ENCODE measurements at places on chromosomes 12 and 14.
A peak's percentile ranks its signal among the peaks of the same experiment; 100 is the strongest.

- no peak for DNase-seq
Measured at GRCh38 chr14:72644758-72645489, 249.0 kb downstream of the DPF3 start.

DNA sequence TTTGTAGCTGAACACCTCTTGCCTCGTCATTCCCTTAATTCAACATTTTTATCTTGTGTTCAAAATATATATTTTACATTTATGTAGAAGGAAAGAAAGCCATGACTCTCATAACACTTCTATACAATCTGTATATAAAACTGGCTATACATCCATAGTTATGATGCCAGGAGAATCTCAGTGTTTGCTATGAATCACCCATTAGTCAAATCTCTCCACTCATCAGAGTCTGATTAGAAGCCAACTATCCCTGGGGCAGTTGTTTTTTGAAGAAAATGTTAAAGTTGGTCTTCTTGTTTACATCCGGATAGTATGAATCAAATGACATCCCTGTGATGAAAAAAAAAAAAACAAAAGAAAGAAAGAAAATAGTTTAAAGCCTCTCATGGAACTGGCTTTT lies 503.9 kb downstream of the NELL2 start:
- no peak for DNase-seq

DNA sequence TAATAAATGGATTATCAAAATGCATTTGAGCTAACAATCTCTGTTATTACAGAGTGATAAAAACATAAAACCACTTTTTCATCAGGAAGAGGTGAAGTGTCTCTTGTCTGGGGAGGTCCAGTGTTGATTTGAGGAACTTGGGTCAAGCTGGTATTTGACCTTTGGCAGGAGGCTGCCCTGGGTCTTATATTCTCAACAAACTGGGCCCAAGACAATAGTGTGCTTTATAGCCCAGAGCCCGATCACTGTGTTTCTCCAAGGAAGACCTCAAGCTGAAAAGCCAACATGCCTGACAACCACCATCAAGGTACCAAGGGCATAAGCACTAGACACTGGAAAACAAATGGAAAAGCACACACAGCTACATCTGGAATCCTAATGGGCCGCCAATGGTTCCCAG lies 137.0 kb downstream of the SLC25A21 start:
- DNase-seq = no peak

- DNase-seq = no peak
Measured at GRCh38 chr12:68234140-68234539, 8.5 kb upstream of the IL26 start.

- no peak for DNase-seq
Measured at GRCh38 chr12:105015543-105015942, 29.4 kb downstream of the NOPCHAP1 start.

DNA sequence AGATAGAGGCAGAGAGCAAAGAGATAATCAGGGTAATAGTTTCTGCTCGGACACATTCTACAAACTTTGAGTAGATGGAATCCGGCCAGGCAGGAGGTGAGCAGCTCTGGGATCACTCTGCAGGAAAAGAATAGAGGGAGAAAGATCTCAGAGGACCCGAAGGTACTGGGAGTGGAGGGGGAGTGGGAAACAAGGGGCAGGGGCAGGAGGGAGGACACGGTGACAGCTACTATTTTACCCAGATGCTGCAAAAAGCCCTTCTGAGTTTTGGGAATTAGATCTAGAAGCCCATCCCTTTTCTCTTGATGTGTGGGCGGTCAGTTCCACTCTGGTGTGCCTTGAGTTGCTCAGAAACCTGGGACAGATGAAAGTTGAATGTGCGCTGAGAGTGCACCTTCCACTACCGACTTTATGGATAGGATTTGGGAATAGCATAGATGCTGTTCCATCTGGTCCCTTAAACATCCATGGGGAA lies 556 bp downstream of the GPRC5A start:
- no peak for DNase-seq

DNA sequence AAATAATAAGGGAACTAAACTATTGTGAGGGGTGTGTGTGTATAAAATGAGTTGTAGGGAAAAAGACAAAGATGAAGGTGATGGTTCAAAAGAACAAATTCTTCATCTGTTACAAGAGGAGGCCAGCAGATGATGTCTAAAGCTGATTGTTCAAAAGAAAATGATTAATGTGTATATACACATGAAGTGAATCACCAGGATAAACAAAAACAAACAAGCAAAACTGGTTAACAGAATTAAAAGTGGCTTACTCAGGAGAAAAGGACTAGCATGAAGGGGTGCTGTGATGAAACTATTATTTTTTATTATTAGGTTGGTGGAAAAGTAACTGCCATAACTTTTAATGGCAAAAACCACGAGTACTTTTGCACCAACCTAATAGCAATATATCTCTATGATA lies 348.4 kb downstream of the BCL11B start:
- DNase-seq = no peak

GRCh38 chr12:108239378-108239777 lies 99.7 kb downstream of the CMKLR1 start:
- DNase-seq = no peak

DNA sequence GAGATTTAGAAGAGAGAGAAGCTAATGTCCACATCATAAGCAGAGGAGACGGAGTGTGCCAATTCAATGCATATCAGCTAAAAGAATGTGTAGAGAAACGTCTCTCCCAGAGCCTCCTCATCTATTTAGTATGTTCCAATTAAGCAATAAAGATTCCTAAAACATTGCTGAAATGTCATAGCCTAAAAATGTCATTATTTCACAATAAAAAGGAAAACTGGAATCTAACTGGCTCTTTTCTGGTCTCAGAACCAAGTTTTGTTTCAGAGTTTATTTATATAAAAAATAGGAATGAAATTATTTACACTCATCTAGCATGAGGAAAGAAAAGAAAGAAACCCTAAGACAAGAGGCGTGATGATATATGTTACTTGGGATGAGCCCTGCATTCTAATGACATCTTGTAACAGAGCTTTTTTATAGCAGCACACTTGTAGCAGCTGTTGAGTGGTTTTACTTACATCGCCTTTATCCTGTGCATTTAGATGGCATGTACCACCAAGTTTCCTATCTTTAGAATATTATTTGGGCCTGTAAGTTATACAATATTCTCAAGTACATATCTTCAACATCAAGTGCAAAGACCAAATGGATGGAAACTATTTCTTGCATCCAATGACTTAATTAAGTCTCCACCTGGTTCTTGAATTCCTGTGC lies 266.3 kb upstream of the PRKD1 start:
- DNase-seq = no peak

DNA sequence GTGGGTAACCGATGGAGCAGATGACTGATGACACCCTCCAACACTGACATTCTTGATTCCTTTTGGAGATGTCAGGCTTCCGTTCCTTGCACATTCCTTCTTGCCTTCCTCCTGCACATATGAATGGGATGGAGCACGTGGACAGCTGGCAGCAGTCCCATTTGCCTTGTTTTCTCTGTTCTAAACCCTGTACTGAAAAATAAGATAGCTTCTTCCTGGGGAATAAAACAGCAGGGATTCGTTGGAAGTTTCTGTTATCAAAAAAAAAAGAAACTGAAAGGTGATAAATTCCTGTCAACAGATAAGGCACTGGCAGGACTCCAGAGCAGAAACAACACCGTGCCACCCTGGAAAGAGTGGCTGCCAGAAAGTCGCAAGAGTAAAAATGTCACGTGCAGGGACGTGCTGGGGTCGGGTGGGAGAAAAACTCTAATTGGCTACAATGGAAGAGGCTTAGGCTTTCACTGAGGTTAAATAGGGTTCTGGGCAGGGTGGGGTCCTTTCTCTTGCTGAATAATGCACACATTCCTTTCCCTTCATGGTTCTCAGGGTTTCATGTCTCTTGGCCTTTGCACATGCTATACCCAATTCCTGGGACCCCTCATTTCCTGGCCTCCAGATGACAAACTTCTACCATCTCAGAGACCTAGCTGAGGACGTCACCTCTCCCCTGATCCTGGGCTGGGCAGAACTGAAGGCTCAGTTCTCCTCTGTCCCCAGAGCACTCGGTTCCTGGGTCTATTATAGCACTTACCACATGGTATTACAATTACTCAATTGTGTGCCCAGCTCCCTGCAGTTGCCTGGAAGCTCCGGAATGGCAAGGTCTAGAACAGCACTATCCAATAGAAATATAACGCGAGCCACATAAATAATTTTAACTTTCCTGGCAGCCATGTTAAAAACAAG lies 7.0 kb upstream of the NUAK1 start:
- no peak for DNase-seq

DNA sequence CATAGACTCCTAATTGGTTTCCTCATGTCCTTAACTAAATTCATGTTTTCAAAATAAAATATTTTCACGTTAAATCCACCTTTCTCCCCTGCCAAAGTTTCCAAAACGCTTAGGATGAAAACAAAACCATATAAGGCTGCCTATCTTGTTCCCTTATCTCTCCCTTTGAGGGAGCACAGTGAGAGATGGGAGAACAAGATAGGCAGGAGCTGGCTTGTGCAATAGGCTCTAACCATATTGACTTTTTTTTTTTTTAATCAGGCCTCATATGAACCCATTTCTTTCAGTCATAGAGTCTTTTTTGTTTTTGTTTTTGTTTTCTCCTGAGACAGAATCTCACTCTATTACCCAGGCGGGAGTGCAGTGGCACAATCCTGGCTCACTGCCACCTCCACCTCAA lies 184.9 kb downstream of the NRXN3 start:
- DNase-seq = no peak

DNA sequence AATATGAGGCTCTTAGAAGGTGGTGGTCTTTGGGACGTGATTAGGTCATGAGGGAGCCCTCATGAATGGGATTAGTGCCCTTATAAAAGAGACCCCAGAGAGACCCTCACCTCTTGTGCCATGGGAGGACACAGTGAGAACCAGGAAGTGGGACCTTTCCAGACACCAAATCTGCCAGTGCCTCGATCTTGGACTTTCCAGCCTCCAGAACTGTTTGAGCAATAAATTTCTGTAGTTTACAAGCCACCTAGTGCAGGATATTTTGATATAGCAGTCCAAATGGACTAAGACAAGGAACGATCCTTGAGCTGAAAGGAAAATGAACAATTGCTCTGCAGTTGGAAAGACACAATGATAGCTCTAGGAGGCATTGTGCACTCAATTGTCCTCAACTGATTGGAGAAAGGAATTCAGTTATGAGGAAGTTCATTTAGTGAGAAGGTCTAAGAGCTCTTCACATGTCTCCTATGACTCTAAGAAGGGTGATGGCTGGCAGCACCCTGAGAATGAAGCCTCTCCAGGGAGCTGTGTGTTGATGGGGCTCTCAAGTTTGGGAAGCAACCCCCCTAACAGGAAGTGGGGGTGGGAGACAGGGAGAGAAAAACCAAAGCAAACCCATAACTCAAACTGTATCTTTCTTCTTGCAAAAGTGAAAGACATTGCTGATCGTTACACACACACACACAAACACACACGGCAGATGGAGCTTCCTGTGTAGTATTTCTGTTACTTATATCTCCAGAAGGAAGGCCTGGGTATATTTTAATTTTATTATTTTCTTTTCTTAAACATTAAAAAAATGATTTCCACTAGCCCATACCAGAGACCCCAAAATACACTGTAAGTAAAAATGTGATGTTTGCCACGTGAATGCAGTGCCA lies 21.0 kb downstream of the CHST11 start:
- no peak for DNase-seq

- no peak for DNase-seq
Measured at GRCh38 chr14:37340353-37340752, 142.6 kb downstream of the MIPOL1 start.

- no peak for DNase-seq
Measured at GRCh38 chr12:13275241-13276085, 78.9 kb downstream of the EMP1 start.

- no peak for DNase-seq
Measured at GRCh38 chr12:81089412-81089811, 11.5 kb downstream of the ACSS3 start.

DNA sequence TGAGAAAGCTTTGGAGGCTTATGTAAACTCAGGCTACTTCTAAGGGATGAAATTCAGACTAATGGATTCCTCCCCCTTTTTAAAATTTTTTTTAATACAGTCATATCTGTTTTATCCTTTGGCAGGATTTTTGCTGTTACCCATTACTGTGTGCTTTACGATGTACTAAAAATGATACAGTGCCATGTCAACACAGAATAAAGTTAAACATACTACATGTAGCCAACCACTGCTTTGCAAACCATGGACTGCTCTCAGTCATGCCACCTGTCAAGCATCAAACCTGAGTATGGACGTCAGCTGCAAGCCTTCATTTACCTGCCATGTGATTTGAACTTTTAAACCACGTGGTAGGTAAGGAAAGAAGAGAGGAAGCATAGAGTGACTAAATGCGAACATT lies 325.8 kb downstream of the FUT8 start:
- DNase-seq = no peak

DNA sequence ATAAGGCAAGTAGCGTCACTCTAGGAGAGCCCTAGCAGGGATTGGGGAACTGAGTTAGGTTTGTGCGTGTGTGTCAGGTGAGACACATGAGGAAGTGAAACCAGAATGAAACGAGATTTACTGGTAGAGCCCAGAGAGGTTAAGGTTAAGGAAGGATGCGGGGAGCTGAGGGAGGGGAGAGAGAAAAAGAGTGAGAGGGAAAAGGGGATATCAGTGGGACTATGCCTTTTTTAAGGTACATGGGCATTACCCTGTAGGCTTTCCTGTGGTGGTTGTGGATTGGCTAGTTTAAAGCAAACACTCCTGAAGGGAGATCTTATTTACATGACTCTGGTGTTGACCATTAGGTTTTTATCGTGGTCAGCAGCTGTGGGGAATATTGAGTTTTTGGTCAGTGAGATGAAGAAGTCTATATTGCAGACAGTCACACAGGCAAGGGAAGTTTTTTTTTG lies 13.9 kb downstream of the ZDHHC17 start:
- DNase-seq = peak; percentile 22

DNA sequence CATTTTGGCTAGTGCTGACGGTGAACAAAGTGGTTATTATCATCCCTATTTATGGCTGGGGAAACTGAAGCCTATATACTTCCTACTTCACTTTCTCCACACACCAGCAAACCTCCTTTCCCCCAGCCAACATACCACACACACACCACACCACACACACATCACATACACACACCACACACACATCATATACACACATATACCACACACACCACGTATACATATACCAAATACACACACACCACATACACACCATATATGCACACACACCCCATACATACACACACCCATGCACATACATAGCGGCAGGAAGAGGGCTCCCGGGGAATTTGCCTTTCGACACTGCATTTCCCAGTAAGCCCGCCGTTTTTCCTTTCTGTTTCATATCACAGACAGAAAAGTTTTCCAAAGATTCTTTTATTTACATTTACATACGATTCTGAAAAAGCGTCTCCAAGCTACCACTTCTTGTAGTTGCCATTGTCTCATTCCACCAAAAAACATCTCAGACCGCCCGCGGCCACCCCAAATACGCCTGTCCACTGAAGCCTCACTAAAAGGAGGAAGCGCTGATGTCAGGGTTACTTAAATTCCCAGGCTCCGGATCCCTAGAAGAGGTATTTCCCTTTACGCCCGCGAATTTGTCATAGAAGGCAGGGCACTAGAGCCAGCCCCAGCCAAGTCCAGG lies 823 bp upstream of the RAB5B start:
- DNase-seq = no peak
